Peyer's patch (tissue), 4 donors: ENCODE measurements at places on chromosomes 13 and 19.

GRCh38 chr13:24304620-24305019, 4.8 kb upstream of the C1QTNF9 start:
- DNase-seq = no peak

GRCh38 chr13:48296528-48296927, 7.0 kb upstream of the RB1 start:
- no peak for DNase-seq

DNA sequence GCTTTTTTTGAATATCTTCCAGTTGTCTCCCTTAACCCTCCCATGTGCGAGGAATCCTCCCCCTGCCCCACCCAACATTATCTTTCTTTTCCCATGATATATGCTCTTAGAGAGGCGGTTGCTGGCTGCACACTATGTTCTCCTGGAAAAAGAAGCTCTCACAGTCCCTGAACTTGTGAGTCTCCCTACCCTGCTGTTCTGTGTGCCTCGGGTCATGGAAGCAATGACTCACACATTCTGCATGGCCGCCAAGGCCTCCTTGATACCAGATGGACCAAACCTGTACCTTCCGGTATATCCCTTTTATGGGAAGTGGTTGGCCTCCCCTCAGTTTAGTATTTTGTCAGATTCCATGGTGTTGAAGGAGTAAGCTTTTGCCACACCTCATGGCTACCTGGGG, 705.4 kb downstream of the SLITRK6 start:
- DNase-seq = no peak

DNA sequence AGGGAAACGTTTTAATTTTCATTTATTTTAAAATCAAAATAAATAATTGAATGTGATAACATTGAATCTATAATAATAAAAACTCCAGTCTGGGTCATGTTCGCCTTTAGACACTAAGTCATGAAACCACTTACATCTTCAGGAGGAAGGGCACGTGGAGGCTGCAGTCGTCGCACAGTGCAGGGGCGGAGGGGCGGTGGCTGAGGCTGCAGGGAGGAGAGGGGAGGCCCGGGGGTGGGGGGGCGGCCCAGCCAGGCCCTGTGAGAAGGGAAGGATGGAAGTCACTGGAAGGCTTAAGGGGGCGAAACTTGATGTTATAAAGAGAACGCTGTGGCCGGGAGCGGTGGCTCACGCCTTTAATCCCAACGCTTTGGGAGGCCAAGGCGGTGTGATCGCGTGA, 14.9 kb upstream of the LATS2 start:
- no peak for DNase-seq

DNA sequence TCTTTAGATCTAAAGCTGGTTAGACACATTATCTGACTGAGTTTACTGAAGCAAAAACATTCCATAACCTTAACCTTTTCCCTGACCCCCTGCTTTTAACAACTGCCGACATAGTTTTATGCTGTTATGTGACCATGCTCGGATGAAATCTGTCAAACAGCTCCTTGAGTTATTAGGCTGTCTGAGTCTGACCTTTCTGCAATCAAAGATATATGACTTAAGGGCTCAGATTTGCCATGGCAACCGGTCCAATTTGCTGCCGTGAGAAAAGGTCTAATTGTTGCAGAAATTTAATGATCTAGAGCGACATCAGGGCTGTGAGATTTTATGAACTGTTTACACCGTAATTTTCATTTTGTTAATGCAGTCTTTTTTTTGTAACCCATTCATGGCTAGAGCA, 61.8 kb downstream of the URI1 start:
- DNase-seq = no peak

- DNase-seq = no peak
These were observed 5.8 kb downstream of the PPP1R37 start for GRCh38 chr19:45098521-45099466.
